Activated CD8-positive, alpha-beta memory T cell treated with anti-CD3 and anti-CD28 coated beads, Interleukin-2, amount 10 ng/mL, durations not matched to agents 7 days and 5 days (primary cell): ENCODE measurements at places on chromosomes 2 and 18.

- DNase-seq, result no peak
Observed at GRCh38 chr2:99420031-99420430, 69.8 kb downstream of the REV1 start.

DNA sequence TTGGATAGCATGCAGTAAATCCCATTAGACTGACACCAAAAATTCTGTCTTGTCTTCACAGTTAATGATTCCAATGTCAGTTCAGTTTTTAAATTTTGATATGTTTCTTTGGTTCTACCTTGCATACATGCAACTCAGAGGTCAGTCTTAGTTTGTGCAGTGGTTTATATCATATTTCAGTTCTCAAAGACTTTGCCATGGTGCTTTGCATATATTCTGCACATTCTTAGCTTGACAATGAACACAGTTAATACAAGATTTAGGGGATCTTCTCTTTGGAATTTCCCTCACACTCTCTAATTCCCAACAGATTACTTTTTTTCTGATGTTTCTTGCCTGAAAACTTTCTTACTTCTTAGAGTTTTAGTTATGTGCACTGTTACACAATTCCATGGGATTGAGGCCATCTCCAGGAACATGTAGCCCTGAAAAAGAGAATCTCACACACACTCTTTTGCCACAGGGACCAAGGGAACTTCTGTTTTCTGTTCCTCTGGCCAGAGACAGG is 17.3 kb downstream of the NOL4 start:
- DNase-seq, result no peak

- DNase-seq, result no peak
Observed at GRCh38 chr18:63099091-63099840, 220.3 kb downstream of the BCL2 start.

DNA sequence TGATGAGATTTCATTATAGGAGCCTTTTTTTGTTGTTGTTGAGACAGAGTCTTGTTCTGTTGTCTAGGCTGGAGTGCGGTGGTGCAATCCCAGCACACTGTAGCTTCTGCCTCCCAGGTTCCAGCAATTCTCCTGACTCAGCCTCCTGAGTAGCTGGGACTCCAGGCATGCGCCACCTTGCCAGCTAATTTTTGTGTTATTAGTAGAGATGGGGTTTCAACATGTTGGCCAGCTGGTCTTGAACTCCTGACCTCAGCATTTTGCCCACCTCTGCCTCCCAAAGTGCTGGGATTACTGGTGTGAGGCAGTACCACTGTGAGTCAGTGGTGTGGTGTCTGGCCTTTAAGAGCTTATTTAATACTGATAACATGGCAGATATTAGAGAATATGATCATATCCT is 60.1 kb downstream of the MOB4 start:
- no peak for DNase-seq

DNA sequence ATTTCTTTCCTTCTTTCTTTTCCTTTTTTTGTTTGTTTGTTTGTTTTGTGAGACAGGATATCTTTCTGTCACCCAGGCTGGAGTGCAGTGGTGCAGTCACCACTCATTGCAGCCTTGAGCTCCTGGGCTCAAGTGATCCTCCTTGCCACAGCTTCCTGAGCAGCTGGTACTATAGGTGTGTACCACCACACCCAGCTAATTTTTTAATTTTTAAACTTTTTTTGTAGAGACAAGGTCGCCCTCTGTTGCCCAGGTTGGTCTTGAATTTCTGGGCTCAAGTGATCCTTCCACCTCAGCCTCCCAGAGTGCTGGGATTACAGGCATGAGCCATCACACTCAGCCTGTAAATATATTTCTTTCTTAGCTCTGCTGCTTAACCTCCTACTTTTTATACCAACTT is 83.4 kb upstream of the CYP20A1 start:
- peak; percentile 41 for DNase-seq

- DNase-seq, result peak; percentile 55
Observed at GRCh38 chr18:77130229-77131099, 2.1 kb downstream of the MBP start.

GRCh38 chr2:190973726-190974628 is 40.0 kb downstream of the STAT1 start:
- no peak for DNase-seq

DNA sequence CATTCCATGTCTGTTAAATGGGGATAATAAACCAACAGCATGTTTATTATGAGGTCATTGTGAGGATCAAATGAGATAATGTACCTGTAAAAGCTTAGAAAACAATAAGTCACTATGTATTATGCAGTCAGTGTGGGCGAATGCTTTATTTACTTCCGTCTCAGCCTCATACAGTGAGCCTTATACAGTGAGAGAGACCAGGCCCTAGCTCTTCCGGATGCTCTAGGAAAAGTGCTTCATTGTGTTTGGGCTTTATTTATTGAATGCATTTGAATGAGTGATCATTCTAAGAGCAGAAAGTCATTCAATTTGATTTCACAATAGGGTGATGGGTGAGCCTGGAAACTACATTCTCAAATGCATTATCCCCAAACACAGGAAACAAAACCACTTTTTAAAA is 603.9 kb upstream of the FANCL start:
- no peak for DNase-seq

- DNase-seq, result no peak
Observed at GRCh38 chr2:54858021-54858681, 134.7 kb downstream of the EML6 start.

DNA sequence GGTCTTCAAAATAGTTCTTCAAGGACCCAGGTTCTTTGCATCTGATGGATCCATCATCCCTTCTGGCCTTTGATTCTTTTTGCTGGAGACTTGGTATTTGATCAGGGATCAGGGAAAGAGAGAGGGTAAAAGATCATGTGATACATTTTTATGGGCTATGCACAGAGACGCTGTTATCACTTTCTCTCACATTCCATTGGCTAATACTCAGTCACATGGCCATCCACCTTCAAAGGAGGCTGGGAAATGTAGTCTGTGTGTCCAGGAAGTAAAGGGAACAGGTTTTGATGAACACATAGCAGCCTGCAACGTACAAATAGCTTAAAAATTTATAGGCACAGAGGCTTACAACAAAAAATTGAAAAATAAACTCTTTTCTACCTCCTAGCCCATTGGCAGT is 629.6 kb upstream of the FANCL start:
- no peak for DNase-seq
